NCI-H1092 treated with DMSO at 0.1 percent for 48 hours (cell line): ENCODE measurements at places on chromosomes 5 and 9.
A peak's percentile ranks its signal among the peaks of the same experiment; 100 is the strongest.

DNA sequence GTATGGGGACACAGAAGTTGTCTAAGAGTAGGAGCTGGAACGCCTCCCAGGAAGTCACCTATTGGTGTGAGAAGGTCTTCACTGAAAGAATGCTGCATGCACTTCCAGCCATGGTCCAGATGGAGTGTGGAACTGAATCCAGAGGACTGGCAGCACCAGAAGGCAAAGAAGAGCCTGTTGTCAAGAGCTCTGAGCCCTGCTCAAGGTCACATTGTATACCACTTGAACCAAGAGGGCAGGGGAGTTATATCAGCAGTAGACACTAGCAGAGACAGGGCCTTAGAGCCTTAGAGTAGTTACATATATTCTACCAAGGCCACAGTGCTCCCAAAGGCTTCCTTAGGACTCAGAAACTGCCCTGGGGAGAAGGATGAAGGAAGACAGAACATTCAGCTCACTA, 130.8 kb upstream of the POC5 start:
- no peak for DNase-seq

DNA sequence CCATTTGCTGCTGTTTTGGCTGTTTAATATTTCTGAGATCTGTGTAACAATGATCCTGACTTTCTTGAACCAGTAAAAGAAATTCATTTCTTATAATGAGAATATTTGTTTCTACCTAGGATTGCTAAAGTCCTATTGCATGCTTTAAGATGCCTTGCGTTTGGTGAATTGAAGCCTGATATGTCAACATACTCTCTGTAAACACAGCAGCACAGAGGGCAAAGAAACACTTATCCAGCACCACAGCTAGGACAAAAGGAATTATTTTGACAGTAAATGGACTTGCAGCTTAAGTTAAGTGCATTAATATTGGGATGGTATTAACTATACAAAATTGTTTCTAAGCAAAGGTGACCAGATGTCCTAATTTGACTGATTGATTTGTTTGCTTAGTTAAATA, 2031.2 kb upstream of the CDH6 start:
- peak; percentile 28 for DNase-seq

DNA sequence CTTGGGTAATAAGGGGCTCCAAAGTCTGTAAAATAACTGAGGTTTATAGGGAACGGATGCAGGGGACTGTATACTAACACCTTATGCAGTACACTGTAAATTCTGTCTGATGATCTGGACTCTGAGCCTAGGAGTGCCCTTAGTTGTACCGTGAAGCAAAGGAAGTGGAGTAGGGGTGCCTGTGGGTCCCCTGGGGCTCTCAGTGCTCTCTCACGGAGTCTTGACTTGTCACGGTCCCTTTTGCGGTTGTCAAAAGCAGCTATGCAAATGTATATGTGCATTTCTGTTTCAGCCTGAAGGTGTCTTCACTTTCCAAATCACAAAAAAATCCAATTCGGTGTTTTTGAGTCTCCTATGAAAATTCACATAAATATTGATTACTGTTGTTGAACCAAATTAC, 17.8 kb downstream of the DMRT1 start:
- no peak for DNase-seq

DNA sequence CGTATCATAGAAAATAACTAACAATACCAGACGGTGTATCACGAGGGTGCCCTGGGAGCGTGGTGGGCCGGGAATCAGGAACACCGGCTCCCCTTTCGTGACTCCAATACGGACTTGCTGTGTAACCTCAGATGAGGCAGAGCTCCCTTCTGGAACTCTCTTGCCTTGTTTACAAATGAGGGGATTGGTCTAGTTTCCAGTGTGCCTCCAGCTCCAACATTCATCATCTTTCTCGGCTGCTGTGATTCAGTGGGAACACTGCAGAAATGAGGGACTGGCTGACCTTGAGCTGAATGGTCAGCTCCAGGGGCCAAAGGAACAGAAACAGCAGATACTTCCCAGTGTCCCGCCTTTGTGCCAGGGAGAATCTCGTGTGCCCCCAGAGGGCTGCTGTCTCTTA, 22.6 kb upstream of the TGFBI start:
- DNase-seq = no peak

- DNase-seq = no peak
These were observed 58.5 kb upstream of the IER5L start for GRCh38 chr9:129236441-129237145.

DNA sequence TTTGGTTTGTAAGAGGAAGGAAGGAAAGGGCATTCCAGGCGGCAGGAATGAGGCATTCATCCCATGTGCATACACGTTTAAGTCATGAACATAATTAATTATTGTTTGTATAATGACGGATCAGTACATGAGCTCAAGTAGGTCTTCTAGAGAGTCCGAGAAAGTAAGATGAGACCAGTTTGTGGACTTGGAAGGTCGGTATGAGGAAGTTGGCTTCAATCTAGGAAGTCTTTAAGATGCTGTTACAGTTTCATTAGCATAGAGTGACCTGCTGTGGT, 2.1 kb downstream of the GTF3C4 start:
- DNase-seq = no peak

DNA sequence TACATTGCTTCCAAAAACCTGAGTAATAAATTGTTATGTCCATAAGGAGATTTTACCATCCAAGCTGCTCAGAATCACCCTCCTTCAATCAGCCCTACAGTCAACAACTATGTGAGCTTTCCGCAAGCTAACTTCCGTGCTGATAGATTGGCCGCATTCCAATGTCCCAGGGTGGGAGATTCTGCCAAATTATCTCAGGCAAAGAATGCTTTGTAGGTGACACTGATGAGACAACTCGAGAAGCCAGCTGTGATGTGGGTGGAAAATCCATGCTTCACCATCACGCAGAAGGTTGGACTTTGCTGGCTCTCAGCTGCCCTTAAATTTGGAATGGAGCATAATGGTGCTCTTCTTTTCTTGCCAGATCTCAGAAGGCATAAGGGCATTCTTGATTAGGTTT, 44.9 kb upstream of the HCN1 start:
- no peak for DNase-seq

DNA sequence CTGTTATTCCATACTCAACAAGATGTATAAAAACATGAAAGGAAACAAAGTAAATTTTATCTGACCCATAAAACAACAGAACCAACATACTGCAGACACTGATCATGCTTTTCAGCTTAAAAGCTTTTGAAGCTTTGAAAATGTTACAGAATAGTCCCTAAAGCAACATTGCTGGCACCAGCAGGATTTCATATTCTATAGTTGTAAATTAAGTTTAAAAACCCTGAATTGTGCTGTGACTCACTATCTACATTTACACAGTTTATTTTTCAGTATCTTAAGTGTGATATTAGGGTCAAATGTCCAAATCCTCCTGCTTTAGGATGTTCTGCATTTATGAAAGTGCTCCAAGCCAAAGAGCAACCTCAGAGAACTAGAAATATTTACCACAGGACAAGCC, 59.9 kb downstream of the ZFR start:
- DNase-seq = no peak

DNA sequence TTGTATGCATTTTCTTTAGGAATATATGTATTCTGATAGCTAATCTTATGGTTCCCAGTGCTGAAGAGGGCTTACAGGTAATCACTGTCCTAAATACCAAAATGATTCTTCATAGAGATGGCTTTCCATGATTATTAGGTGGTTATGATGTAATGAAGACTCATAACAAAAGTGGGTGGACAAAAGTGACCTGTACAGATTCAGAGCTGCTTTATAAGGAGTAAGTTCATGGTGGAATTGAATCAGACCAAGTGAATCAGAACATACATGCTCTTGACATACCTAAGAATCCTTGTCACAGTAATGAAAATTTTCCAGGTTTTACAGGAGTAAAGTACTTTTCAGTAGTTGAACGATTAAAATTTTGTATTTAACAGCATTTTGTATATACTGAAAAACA, 105.6 kb downstream of the NIPBL start:
- DNase-seq = no peak

DNA sequence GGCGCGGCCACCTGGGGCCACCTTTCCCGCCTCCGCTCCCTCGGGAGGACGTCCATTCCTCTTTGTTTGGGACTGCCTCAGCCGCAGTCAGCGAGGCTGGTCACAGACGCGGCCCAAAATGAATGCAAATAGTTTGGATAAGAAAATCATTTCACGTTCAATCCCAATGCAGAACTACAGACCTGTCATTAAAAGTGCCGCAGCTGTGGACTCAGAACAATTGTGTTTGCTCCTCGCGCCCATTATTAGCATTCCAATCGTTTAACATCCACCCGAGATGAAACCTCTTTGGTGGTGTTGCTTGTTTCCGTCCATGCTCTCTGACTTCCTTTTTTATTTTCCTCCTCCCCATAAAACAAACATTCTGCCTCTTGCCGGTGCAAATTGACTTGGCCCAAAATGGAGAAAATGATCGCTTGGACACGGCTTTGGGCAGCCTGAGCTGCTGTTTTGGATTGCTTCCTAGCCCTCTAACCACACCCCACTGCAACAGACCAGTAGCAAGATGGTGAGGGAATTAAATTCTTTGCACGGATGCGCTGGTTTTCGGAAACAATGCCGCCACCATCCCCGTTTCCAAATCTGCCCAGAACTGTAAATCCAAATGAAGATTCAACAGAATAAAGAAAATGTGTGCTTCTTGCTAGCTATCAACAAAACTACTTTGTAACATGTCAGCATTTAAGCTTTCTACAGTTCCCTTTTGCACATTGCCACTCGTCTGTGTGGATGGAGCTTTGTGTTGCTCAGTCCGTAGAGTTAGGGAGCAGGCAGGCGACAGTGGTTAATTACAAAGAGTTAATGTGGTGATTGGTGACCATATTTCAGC, 784 bp downstream of the NLN start:
- peak; percentile 32 for DNase-seq

DNA sequence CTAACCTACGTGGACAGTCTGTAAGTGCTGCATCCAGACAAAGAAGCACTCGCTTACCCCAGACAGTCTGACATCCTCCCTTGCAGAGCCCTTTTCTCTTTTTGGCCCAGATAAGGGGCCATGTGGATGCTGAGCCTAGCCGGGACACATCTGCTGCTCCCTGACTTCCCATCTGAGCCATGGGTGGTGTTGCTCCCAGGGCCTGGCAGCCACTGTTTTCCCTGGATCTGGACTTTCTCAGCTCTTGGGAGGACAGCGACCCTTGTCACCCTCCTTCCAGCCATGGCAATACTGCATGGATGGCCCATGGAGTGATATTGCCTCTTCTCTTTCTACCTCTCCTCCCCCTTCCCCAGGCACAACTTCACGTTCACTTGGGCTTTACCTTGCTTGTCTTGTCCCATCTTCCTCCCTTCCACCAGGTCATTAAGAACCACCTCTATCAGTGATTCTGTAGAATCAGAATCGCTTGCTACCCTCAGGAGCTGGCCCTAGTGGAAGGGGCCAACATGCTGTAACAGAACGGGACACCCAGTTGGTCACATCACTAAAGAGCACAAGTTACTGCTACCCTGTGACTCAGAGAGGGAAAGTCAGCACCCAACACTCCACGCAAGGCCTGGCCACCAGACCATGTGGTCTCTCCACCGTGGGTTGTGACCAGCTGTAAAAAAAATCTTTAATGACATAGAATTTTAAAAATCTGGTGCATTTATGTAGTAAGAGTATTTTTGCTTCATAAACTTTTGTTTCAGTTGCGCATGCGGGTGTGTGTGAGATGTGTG, 4.4 kb downstream of the NEURL1B start:
- DNase-seq = no peak

DNA sequence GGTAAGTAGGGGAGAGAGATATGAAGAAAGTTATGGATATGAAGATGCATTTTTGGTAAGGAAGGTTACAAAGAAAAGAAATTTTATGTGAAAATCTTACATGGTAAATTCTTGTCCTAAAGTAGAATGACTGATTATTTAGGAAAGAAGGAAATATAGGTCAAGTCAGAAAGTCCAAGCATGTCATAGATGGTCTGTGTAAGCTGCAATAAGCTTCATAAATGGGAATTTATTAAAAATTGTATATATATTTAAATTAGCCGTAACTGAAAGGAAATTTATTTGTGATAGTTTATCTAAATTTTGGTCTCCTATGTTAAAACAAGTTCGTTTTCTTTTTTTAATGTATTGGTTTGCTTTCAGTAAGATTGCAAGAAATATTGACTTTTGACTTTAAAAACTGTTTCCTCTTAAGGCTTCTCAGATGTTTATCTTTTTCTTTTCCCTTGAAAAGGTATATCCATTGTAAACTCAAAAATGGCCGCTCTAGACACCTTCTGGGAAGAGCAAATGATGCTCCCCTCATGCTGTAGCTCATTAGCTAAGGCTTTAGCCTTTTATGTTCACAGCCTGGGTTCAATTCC, 46.8 kb upstream of the HAPLN1 start:
- DNase-seq = no peak

- no peak for DNase-seq
These were observed 107.3 kb downstream of the ADAMTS2 start for GRCh38 chr5:179237770-179238627.

DNA sequence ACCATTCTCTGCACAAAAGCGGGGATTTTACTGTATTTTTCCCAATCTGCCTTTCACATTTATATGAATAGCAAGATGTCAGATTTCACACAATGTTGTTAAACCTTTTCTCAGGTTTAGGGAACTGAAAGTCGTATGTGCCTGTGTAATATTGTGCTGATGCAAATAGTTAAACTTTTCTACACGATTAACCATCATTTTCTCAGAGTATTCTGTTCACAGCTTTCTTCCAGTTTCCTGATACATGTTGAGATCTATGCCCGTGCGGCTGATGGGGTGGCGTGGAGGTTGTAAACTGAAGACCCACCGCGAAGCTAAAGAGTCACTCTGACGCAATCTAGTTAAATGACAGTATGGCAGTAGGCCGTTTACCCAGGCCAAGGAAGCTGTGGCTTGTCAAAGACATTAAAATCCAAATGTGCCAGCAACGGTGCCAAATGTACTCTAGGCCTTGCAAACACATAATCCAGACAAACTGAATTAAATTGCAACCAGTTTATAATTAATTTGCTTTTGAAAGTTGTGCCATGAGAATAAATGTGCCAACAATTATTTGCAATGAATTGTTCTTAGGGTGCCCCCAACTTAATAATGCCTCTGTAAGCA, 145.7 kb downstream of the EBF1 start:
- DNase-seq = no peak

GRCh38 chr5:79699763-79700400, 10.2 kb downstream of the CMYA5 start:
- DNase-seq = no peak
